ENCODE measurements at places on chromosomes 12 and 14. TPM values are rescaled to one million over a fixed set of nuclear protein-coding genes. Genes with fewer than 3 reads are reported as not detected.
A peak's percentile ranks its signal among the peaks of the same experiment; 100 is the strongest.

DNA sequence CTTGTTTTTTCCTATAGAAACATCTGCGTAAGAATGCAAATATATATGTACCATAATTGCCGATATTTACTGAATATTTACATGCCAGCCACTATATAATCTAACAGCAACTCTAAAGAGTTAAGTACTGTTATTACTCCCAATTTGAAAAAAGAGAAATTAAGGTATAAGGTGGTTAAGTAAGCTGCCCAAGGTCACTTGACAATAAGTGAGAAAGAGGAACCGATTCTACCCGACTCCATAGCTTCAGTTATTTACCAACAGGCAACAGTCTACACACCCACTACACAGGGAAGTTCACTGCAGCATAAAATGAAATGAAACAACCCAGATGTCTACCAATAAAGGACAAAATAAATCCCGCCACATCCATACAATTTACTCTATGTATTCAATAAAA, 1.1 kb downstream of the MIS18BP1 start:
- DNase-seq, result no peak

- no peak for DNase-seq
Measured at GRCh38 chr12:53044052-53044581, 5.7 kb upstream of the TNS2 start.

The CLEC14A gene
- total RNA-seq, result not detected

GRCh38 chr12:131103669-131104462, 150.2 kb downstream of the ADGRD1 start:
- peak; percentile 14 for DNase-seq

The DIO3 gene
- total RNA-seq, result 31.0 TPM

DNA sequence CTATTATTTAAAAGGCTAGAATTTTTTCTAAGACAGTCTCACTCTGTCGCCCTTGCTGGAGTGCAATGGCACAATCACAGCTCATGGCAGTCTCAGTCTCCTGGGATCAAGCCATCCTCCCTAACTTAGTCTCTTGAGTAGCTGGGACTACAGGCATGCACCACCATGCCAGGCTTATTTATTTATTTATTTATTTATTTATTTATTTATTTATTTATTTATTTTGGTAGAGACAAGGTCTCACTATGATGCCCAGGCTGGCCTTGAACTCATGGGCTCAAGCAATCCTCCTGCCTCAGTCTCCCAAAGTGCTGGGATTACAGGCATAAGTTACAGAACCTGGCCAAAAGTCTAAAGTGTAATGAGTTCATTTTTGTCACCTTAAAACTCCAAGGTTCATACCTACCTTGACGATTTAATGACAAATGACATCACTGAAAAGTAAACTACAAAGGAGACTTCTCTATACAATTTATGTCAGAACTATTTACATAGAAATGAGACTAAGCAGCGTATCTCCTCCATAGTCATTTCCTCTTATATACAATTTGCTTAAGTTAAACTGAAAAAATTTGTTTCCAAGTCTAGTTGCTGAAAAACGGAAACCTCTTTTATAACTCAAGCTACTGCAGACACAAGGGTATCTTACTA, 78.2 kb downstream of the EPS8 start:
- DNase-seq, result no peak

The DTX1 gene
- 1.6 TPM for total RNA-seq

- DNase-seq, result no peak
Measured at GRCh38 chr14:31205681-31206535, 1.7 kb downstream of the HECTD1 start.

DNA sequence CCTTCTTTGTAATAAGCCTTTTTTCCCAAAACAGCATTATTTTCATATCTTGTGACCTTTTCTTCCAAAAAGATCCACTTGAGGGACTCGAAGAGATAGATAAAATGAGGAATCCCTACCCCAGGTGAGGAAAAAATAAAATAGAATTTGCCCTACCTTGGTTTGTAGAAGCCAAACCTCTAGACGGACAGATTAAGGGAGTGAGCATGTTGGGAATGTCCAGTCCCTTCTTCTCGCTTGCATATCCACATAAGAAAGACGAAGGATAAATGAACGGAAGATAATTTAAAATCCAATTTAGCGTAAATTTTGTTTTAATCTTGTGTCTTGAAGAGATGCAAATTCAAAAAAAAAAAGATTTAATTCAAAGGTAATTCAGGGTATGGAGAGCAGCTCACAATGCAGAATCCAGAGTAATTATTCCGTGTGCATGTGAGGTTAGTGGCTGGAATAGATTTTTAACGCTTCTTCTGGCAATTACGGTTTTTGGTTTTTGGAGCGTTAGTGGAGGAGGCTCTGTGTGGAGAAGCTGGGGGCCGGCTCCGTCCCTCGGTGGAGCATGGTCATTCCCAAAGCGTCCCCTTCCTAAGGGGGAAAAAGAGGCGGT, 1.5 kb downstream of the GRIN2B start:
- DNase-seq, result no peak

DNA sequence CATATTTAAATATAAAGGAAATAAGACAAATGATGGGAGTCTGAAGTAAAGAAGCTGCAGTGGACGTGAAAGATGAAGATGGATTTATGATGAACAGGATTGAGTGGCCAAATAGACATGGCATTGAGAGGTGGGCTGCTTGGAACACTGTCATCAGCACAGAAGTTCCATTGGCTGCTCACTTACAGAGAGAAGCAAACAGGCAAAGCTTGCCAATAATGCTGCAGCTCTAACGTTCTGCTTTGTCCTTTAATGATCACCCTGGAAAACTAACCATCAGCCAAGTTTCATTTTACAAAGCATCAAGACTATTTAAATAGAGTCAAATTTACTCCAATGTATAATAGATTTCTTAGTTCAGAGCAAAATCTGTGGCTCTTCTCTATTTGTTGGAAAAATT, 721.4 kb downstream of the TMTC2 start:
- no peak for DNase-seq

GRCh38 chr14:45222485-45223262, 30.3 kb downstream of the MIS18BP1 start:
- no peak for DNase-seq

Data from mesothelial cell of epicardium (in vitro differentiated cells).